ENCODE measurements at places on chromosomes 4 and X. TPM values are rescaled to one million over a fixed set of nuclear protein-coding genes. Genes with fewer than 3 reads are reported as not detected.

The SSR4 gene
- 168 TPM for polyA plus RNA-seq

The HHIP gene
- polyA plus RNA-seq, result 2.4 TPM

The CLTRN gene
- 20.8 TPM for polyA plus RNA-seq

The SERPINA7 gene
- polyA plus RNA-seq, result 0.28 TPM

The PFKFB1 gene
- 0.51 TPM for polyA plus RNA-seq

The TCEAL5 gene
- 12.6 TPM for polyA plus RNA-seq

The SPANXN3 gene
- not detected for polyA plus RNA-seq

The NR3C2 gene
- polyA plus RNA-seq, result 15.9 TPM

The SERTM2 gene
- polyA plus RNA-seq, result 0.03 TPM

The PGAM4 gene
- polyA plus RNA-seq, result 0.11 TPM

DNA sequence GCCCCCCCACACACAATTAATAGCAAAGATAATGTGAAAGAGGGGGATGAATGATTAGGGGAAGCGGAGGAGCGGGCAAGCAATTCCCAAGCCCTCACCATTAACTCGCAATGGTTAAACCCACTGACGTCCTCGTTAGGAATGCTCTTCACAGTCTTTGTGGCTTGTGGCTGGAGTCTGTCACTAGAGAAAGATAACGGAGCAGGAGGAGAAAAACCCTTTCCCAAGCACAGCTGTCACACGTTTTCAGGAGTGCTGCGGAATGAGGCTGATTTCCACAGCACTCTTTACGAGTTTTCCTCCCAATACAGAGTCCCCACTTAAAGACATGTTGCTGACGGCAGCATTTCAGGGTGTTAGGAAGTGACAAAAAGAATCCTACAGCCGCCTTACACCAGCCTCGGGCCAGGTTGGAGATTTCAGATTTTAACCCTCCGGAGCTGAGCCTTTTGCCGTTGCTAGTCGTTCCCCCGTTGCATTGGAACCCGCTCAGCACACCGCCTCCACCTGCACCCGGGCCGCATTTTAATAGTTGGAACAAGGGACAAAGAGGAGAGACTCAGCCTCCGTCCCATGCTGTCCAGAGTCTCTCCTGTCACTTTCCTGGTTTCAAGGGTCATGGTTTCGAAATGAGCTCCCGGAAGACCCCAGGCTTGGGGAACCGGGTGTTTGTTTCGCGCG, 92.2 kb downstream of the GEMIN8 start:
- no peak for DNase-seq

DNA sequence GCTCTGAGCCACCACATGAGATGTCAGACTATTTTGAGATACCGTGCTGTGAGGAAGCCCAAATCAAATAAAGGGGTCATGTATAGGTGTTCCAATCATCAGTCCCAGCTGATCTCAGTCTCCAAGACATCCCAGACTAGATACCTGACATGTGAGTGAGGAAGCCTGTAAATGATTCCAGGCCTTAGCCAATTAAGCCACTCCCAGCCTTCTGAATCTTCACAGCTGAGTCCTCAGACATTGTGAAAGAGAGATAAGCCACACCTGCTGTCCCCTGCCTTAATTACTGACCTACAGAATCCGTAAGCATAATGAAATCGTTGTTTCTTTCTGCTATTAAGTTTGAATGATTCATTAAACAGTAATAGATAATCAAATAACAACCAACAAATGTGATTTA, 671.4 kb downstream of the ZNF674 start:
- no peak for DNase-seq

DNA sequence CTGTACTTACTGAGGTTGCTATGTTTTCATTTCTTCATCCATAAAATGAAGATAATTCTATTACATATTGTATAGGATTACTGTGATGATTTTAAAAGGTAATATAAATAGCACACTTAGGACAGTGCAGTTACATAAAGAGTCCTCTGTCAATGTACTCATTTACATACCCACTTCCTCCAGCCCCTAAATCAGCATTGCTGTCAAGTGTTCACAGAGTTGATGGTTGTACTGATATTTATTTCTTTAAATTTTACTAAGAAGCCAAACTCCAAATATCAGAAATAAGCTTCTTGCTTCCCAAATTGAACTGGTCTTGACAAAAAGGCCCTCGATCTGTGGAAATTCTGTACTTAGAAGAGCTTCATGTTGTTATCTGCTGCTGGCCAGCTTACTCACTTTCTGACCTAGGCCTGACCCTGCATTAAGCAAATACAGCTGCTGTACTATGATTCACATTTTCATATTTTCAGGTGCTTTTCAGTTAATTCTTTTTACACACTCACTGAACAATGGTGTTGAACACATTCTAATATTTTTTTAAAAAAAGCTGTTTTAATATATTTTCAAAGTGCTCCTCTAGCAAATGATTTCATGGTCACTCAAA, 259.6 kb downstream of the UNC5C start:
- no peak for DNase-seq

DNA sequence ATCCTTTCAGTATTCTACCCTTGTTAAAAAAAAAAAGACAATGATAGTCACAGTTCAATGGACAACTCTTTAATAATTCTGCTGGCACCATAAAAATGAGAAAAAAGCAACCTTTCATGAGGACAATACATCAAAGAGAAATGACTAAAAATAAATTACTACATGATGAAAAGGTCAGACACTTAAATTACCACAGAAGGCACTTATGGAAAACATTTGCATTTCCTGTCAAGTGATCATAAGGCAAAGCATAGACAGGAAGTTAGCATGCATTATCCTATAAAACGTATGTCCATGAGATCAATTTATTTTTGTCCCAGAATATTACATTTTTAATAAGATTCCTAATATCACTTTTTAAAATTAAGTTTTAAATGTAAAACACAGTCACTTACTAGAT, 303.8 kb downstream of the SPOCK3 start:
- no peak for DNase-seq

DNA sequence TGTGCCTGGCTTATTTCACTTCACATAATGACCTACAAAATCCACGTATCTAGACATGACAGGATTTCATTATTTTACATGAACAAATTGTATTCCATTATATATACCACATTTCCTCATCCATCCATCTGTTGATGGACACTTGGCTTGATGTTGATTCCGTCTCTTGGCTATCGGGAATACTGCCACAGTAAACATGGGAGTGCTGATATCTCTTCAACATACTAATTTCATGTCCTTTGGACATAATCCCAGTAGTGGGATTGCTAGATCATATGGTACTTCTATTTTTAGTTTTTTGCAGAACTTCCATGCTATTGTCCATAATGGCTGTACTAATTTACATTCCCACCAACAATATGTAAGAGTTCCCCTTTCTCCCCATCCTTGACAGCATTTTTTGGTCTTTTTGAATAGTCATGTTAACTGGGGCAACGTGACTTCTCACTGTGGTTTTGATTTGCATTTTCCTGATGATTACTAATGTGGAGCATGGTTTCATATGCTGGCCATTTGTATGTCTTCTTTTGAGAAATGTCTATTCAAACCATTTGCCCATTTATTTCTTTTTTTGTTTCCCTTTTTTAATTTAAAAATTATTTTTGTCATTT, 68.9 kb downstream of the HTRA3 start:
- DNase-seq, result no peak

DNA sequence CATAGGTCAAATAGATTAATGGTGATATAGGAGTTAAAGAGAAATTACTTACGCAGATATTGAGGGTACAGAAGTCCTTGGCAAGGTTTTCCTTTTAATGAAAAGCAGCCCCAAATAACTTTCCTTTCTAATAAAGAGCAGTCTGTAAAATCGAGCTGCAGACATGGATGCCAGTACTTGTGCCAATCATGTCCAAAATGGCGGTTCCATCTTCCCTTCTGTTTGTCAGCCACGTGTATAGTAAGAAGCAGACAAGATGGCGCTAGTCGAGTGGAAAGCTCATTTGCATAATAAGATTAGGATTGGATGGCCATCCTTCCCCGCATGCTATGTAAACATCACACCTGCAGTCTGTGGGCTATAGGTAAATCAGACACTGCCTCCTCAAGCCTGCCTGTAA, 68.5 kb downstream of the FGFBP1 start:
- DNase-seq, result no peak

DNA sequence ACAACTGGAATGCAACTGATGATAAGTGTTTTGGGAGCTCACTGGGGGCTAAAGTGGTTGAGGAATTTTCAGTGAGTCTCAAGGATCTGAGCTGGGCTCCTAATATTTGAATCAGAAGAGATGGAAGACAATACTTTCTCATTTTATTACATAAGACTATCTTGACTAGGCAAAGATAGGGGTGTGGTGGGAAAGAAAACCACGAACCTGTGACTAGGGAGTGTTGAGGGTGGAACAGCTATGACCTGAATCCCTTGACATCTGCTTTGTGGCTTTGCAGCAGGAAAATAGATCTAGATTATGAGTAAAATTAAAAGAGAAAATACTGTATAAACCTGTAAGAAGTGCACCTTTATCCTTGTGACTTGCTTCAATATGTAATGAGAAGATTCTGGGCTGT, 295.1 kb upstream of the TEX13A start:
- no peak for DNase-seq

DNA sequence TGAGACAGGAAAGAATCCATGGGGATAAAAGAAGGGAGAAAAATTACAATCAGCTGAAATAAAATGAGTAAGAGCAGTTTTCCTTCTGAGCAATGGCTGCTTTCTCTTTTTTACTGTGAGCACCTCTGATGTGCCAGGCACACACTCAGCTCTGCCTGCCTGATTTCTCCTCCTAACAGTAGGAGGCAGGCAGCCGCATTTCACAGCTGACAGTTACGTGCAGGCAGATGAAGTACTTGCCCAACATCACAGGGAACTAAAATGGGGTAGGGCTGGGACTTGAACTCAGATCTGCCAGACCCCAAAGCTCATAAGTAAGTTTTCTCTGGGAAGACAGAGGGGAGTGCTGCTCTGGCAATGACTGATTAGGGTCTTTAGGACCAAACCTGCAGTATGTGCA, 54.6 kb downstream of the C4orf50 start:
- DNase-seq, result no peak

GRCh38 chr4:140626661-140627376, 58.1 kb upstream of the UCP1 start:
- DNase-seq, result no peak

Data from renal pelvis (tissue), 12 donors.